SK-N-SH (cell line): ENCODE measurements at places on chromosomes 3 and 15. TPM values are rescaled to one million over a fixed set of nuclear protein-coding genes. Genes with fewer than 3 reads are reported as not detected.

DNA sequence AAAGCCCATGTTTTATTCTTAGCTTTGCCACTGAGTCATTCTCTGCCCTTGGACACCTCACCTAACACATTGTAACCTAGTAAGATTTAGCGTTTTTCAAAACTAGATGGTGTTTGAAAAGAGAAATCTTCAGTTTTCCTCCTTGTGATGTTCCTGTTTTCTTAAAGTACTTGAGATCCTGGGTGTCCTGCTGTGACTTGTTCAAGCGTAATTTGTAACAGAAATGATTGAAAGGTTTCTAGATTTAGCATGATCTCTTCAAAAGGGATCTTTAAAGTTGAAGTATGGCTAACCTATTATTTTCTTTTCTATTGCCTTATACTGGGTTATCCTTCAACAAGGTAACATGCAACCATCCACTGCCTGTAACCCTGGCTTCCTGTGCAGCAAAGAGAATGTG, 32.6 kb upstream of the SPATA16 start:
- no peak for DNase-seq

The DUOXA2 gene
- polyA plus RNA-seq, result not detected in 2 replicates

The TMEM207 gene
- polyA plus RNA-seq, result not detected in 2 replicates

The MINAR1 gene
- polyA plus RNA-seq, result 0.35 and 0.39 TPM in 2 replicates

The B3GNT5 gene
- 4.7 and 6.0 TPM in 2 replicates for polyA plus RNA-seq

DNA sequence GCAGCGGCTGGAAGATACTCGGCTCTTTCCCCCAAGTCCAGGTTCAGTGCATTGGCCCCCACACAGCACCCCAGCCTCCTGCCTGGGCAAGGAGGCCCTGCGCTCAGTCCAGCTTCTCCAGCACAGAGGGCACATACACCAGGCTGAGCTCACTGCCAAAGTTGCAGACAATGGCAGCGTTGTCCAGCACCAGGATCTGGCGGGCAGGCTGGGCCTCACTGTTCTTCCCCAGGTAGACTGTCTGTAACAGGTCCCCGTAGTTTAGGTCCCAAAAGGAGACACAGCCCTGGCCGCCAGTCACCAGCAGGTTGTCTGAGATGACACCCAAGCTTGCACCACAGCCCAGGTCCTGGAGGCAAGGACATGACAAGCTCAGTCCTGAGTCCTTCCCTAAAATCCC, 32.9 kb downstream of the PTPN23 start:
- DNase-seq, result no peak

DNA sequence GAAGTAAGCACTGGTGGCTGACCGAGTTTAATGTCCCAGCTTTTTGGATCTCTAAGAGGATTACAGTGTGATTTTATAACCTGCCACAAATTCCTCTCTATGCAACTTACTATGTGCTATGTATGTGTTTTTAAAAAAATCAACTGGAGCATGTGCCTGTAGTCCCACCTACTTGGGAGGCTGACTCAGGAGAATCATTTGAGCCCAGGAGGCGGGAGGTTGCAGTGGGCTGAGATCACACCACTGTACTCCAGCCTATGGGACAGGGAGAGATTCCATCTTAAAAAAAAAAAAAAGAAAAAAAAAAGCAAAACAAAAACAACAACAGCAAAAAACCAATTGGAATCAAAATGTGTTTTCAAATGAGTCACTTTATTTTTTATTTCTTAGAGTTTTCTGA, 29.6 kb downstream of the DUT start:
- no peak for DNase-seq

GRCh38 chr3:13120289-13120927, 47.2 kb upstream of the IQSEC1 start:
- no peak for DNase-seq

DNA sequence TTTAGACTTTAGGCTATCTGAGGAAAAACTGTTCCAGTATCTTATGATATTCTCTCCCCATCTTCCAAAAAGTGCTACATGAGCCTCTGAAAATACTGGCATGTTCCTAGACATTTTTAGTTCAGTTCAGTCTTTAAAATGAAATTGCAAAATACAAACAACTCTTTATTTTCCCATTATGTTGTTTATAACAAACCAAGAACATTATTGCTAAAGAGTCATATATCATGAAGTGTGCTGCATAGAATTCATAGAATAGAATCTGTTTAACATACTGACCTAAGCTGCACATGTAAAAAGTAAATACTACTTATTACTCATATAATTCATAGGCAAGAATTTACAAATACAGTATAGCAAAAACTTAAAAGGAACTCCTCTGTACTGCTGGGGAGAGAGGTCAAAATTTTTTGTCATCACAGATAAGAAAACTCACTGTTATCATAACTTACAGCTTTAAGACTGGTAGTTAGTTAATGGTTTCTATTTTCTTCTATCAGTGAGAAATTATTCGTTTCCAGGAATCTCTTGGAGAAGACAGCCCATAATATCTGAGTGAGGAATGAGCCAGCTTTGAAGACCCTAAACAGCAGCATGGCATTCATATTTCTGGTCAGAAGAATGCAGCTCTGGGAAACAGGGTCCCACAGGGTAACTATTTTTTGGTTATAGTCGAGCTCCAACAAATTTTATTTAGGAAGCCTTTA, 32.2 kb downstream of the FILIP1L start:
- DNase-seq, result no peak

The STOML1 gene
- 19.1 and 20.4 TPM in 2 replicates for polyA plus RNA-seq

DNA sequence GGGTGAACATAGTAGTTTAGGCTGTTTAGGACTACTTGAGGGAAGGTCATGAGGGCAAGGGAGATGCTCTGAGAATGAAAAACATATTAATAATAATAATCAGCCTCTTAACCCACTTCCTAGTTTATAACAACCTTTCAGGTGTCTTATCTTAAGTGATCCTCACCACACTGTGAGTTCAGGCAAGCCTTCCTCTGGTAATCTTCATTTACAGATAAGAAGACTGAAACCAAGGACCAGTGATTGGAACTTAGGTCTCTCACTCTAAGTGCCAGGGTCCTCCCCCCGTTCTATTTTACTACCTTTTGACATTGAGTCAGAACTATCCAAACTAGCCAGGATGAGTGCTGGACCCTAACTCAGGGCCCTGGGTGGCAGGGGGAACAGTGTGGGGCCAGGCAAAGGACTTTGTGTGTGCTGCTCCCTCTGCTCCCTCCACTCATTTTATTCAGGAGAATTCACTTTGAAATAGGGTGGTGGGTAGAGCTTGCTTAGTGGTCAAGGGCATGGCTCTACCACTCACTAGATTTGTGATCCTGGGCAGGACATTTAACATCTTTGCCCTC, 5.7 kb downstream of the NUTM1 start:
- DNase-seq, result no peak

GRCh38 chr15:47273864-47274263, 443.4 kb upstream of the SEMA6D start:
- no peak for DNase-seq

DNA sequence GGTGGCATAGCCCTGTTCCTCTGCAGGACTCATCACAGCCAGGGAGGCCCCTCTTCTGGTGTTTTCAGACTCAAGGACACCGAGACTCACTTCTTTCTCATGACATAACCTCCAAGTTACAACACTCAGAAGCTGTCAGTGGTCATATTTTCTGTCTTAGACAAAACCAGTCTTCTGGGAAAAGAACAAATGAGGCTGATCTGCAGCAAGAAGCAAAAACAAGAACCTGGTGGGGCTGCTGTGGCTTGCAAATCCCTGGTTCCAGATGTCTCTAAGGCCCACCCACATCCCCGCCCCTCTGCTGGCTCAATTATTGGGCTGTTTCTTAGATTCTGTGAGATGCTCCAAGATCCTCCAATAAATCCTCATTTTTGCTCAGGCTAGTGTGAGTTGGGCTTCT, 16.6 kb upstream of the LOXL1 start:
- no peak for DNase-seq

DNA sequence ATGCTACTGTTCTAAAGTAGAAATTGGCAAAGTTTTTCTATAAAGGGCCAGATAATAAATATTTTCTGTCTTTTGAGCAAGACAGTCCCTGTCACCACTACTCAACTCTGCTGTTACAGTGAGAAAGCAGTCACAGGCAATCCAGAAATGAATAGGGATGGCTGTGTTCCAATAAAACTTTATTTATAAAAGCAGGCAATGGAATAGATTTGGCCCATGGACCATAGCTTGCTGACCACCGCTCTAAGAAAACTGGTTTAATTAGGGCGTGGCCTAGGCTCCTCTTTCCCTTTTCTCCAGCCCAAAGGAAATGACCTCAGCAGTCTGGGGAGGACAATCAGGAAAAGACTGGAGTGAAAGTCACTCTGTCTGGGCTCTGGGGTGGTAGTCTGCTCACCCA, 183.8 kb downstream of the MEGF11 start:
- no peak for DNase-seq

GRCh38 chr3:194137506-194138474, 1.8 kb downstream of the HES1 start:
- peak; percentile 74 for DNase-seq

The TF gene
- polyA plus RNA-seq, result 0.02 and 0.08 TPM in 2 replicates

DNA sequence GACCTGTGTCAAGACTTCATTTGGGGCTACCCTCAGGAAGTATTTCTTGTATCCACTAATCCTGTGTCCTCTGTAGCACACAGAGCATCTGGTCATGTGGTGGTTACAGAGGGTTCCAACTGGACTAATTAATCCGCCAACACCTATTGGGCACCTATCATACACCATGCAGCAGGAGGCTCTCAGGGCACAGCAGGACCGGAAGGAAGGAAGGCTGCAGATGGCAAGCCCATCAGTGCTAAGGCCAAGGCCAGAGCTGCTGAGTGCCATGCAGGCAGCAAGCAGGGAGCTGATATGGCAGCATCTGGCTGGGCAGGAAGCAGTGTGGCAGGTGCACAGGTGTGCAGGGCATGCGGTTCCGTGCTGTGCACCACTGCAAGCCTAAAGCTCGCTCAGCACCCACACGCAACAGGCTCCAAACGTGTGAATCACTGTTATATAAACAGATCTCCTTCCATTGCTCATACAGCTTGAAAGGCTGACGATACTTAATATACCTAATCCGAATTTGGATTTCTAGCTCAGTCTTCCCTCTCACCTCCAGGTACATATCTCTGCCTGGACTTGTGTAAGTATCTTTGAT, 64.4 kb upstream of the SNRPA1 start:
- no peak for DNase-seq

GRCh38 chr3:8506571-8507061, 5.0 kb downstream of the LMCD1 start:
- DNase-seq, result no peak

DNA sequence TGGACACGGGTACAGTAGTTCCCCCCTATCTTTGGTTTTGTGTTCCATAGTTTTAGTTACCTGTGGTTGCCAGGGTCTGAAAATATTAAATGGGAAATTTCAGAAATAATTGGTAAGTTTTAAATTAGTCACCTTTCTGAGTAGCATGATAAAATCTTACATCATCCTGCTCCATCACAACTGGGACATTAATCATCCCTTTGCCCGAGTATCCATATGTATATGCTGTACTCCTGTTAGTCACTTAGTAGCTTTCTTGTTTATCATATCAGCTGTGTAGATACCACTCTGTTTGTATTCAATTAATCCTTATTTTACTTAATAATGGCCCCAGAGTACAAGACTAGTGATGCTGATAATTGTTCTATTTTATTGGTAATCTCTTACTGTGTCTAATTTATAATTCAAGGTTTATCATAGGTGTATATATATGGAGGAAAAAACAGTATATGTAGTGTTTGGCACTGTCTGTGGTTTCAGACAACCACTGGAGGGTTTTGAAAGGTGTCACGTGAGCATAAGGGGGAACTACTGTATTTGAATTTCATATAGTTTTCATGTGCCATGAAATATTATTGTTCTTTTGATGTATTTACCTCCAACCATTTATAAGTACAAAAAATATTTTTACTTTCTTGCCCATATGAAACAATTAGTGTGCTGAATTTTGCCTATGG, 41.4 kb downstream of the CTDSPL2 start:
- DNase-seq, result peak; percentile 20

GRCh38 chr3:88617283-88617682, 467.5 kb downstream of the C3orf38 start:
- DNase-seq, result no peak

GRCh38 chr3:95926904-95927501, 887.4 kb upstream of the EPHA6 start:
- DNase-seq, result no peak

DNA sequence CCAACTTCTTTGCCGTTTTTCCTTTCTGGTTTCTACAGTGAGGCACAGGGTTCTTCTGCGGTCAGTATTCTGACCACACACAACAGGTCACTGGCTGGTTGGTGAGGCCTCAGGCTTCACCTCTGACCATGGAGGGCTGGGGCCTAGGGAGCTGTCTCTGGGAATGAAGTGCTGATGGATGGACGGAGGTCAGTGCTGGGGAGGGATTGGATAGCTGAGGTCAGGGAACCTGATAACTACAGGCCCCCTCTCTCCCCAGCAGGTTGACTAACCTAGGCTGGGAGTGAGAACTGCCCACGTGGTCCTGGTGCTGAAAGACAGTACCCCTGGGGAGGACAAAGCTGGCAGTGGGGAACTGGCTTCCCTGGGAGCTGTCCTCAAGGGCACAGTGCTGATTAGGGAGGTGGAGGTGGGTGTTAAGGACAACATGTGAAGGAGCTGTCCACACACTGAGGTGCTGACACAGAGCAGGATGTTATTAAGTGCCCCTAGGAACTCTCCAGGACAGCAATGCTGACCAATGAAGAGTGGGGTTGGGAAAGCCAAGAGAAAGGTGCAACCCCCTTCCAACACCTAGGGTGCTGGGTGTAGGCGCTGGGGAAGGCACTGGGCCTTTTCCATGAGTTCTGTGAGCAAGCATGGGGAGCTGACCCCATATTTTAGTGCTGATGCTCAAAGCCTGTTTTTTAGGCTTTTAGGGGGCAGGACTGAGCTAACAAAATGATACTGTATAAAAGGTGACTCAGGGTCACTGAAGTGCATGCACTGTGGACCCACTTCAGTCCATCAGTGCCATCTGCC, 45.2 kb downstream of the ATP2B2 start:
- no peak for DNase-seq

- DNase-seq, result no peak
Observed at GRCh38 chr15:80988148-80988796, 1.3 kb downstream of the MESD start.

DNA sequence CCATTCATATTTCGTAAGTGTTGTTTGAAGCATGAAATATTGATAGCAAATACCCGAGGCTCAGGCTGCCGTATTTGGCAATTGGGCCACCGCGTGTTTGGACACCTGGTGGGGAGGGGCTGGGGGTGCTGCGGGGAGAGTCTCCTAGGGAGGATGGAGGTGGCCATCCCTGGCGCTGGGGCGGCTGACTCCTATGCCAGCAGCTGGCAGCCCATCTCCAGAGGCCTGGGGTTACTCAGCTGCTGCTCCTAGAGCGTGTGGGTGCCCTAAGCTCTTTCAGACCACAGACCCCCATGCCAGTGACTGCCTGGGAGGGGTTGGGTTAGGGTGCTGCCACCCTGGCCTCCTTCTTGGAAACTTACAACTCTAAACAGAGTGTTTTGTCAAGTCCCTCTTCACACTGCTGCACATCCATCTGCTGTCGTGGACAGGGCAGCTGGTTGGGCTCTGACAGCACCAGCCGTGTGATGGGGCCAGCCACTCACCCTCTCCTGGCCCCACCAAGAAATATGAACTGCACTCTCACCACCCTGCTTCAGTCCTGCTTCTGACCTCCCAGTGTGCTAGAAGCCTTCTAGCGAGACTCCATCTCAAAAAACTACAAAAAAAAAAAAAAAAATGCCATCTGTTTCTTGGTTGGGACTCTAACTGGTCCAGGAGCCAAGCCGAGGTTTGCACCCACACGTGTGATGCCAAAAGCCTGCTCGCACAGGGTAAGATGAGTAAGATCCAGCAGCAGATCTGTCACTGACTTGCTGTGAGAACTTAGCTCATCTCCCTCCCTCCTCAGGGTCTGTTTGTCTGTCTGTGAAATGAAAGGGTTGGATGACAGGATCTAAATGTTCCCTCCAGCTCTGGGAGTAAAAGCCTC, 156.2 kb downstream of the MEGF11 start:
- DNase-seq, result no peak

The CORO2B gene
- polyA plus RNA-seq, result 2.3 and 3.6 TPM in 2 replicates
